ENCODE measurements at places on chromosomes 13 and 19.

DNA sequence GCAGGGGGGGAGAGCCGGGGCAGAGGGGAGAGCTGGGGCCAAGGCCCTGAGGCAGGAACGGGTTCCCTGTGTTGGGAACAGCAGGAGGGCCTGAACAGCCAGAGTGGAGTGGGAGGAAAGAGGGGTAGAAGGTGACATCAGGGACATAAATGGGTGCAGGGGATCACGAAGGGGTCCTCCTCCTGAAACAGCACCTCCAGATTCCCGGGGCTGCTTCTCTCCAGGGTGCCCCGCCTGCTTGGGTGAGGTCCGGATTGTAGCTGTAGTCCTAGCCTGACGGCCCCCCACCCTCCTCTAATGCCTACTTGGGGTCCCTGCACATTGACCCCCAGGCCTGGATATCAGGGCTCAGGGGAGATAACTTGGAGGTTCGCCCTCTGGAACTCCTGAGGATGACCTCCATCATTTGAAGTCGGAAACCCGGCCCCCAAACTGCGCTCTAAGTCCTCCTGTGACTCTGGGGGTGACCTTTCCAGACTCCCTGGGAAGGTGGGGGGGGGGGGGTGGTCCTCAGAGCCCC is 473 bp upstream of the SCN1B start:
- DNase-seq = no peak

GRCh38 chr19:48363500-48363809 is 285 bp downstream of the TMEM143 start:
- no peak for DNase-seq

DNA sequence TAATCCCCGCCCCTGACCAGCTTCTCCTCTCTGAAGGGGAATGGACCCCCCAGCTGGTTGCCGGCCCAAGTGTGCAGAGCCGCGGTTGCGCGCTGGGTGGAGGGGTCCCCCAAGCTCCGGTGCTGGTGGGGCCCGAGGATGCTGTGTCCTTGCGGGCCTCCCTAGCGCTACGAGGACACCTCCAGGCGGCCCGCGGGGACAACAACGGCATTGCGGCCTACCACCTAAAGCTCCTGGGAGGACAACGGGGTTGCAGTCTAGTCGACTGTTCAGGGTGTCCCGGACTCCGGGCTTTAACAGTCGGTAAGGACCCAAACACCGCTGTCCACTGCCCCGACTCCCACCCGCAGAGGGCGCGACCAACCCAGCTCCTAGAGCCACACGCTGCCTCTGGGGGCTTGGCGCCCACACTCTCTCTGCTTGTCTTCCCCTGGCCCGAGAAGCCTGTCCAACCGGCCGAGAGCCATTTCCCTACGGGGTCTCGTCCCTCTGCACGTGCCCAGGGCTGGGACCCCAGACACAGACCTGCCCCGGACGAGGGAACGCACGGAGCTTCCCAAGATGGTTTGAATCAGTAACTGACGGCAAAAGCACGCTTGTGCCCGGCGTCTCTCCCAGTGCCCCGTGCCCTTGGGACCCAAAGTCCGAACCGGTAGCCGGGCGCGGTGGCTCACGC is 927 bp upstream of the SDHAF1 start:
- no peak for DNase-seq

GRCh38 chr19:4764393-4764660 is 27.2 kb upstream of the FEM1A start:
- DNase-seq = no peak

- DNase-seq = no peak
Observed at GRCh38 chr19:43700395-43701000, 15.4 kb upstream of the IRGC start.

- DNase-seq = no peak
Observed at GRCh38 chr19:35090506-35091214, 25.0 kb upstream of the FXYD3 start.

DNA sequence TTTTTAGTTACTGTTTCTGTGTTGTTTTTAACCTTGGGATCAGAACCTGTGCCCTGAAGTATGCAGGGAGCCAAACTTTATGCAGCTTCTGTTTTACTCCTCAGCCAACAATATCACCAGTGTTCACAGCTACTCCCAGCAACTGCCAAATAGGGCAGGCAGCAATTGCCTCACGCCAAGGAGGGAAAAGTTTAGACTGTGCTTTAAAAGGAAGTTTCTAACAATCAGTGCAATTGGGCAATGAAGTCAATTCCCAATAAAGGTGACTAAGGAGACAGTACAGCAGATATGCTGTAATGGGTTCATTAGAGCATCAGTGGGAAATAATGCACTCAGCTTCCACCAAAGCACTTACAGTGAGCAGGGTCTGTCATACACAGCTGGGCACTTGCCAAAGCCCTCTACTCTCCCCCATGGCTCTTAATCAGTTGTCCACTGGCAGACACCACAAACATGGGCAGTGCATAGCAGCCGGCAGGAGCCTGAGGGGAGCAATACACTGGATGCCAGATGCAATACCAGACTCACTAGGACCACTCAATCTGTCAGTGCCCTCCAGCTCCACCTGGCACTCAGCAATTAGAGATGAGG is 19.3 kb downstream of the ENOX1 start:
- no peak for DNase-seq

DNA sequence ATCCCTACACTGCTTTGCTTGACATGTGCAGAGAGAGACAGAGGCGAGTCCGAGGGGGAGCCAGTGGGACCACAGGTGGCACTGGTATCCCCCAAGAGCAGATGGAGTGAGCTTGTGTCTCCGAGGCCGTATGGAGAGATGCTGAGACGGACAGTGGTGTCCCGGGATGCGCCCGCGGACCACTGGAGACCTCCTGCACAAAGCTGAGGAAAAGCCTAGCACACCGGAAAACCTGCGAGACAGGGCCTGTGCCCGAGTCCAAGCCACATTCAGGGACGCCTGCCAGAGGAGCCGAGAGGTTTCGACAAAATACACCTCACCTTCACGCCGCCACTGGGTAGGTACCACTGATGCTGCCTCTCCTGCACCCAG is 66.0 kb upstream of the ZNF527 start:
- DNase-seq = no peak

DNA sequence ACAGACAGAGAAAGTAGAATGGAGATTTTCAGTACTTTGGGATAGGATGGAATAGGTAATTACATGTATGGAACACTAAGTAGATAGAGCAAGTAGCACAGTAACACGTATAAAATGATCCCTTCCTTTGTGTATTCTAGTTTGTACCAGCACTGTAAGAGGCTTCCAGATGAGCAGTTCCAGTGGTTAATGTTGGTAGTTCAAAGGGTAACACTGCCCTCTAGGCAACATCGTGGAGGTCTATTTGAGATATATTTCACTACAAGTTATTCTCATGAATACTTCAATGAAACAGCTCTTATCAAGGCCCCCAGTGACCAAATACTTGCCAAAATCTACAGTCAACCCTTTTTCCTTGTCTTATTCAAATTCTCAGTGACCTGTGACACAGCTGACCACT is 13.5 kb upstream of the ZNF563 start:
- no peak for DNase-seq

- DNase-seq = peak; percentile 65
Observed at GRCh38 chr13:112968910-112969691, at the start of gene MCF2L. Gene MCF2L, plus strand, starts transcription at chr13:112969214. Its CDS starts 166 bp downstream, at chr13:112969380.

DNA sequence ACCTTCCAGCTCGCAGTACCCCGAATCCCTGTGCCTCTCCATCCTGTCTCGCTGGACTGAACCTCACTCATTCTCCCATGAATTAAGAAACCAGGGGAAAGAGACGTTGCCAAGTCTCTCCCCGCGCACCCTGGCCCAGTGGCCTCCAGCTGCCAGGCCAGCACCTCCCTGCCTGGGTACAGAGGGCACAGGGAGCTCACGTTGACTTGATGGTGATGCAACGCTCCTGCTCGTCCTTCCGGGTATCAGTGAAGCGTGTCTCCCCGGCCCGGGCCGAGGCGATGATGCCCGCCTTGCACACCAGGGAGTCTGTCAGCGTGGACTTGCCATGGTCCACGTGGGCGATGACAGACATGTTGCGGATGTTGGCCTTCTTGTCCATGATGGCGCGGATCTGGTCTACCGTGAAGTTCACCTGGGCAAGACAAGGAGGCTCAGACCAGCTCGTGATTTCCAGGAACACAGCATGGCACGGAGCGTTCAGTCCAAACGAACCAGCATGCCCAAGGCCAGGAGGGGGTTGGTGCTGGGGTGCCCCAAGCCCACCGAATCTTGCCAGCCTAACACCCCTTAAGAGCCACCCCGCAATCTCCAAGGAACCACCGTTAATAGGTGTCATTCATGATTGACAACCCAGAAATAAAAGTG is 1.2 kb downstream of the EEF2 start:
- no peak for DNase-seq

DNA sequence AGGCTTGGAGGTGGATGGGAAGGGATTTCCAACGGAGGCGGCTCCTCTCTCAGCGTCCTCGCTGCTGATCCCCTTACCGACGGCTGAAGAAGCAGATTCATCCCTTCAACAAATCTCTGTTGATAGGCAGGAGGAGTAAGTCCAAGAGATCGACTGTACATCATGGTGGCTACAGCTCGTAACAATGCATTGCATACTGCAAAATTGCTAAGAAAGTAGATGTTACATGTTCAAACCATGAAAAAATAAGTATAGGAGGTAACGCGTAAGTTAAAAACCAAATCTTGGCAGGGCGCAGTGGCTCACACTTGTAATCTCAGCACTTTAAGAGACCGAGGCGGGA is 468 bp upstream of the SLC39A3 start:
- no peak for DNase-seq

DNA sequence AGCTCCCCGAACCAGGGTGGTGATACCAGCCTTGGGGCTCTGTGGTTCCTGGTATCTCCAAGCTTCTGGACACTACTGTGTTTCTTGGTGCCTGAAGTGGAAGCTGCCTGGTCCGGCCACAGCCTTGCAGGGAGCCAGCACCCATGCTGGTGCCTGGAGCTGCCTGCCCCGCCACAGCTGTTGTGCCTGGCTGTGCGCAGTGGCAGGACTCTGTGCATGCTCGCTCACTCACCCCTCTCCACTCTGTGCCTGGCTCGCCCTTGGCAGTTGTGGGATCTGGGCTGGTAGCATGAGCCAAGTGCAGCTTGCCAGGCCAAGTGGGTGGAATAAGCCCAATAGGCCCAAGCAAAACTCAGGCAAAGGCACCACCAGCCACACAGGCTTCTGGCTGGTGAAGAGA is 1225.3 kb downstream of the SLITRK5 start:
- no peak for DNase-seq

- no peak for DNase-seq
Observed at GRCh38 chr19:51407511-51408131, 9.8 kb downstream of the SIGLEC10 start.

DNA sequence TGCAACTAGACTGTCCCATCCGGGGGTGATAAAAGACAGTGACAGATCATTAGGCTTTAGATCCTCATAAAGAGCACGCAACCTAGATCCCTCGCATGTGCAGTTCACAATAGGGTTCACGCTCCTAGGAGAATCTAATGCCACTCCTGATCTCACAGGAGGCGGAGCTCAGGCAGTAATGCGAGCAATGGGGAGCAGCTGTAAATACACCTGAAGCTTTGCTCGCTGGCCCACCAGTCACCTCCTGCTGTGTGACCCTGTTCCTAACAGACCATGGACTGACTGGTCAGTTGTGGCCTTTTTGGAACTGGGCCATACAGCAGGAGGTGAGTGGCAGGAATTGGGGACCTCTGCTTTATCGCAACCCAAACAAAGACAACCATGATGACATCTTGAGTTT is 173.2 kb downstream of the DLEU7 start:
- DNase-seq = no peak

- DNase-seq = no peak
Observed at GRCh38 chr13:64369121-64369520, 2861.0 kb downstream of the PCDH9 start.

GRCh38 chr13:28457521-28457920 is 37.4 kb downstream of the FLT1 start:
- no peak for DNase-seq

DNA sequence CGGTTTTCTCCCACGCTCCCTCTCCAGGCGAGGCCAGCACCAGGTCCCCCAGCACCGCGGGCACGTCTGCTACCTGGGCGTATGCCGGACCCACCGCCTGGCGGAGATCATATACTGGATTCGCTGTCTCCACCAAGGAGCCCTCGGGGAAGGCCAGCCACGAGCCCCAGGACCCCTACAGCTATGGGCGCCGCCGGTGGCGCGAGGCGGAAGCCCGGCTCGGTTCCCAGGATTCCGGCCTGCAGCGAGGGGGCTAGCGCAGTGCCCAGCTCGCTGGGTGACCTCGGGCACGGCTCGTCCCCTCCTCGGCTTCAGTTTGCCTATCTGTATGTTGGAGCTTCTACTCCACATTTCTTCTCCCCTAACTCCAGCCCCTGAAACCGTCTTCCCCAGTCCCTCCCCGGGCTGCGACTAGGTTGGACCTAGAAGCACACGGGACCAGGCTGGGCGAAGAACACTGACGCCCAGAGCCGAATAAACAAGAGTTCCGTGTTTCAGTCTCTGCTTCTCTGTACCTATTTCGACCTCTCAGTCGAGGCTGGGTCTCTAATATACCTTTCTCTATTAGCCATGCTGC is 749 bp upstream of the CPT1C start:
- DNase-seq = no peak

- DNase-seq = no peak
Observed at GRCh38 chr13:40648841-40649240, 17.6 kb downstream of the FOXO1 start.

- DNase-seq = no peak
Observed at GRCh38 chr13:99237981-99238662, 20.1 kb downstream of the GPR18 start.

GRCh38 chr13:39913928-39914327 is 258.5 kb downstream of the COG6 start:
- DNase-seq = no peak

DNA sequence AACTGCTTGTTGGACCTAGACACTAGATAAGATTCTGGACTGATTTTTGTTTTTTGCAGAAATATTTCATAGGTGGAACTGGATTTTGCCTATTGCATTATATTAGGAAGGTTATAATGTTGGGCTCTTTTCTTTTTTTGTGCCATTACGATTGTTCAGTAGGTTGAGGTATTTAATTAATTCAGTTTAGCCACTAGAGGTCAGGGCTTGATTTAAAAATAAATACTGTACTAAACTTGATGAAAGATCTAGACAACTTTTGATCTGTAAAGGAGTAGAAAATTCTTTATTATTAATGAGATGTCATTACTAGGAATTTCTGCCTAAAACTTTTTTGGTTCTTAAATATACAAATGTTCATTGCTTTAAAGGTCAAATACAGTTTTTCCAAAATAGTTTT is 15.2 kb upstream of the SUPT20H start:
- DNase-seq = no peak

DNA sequence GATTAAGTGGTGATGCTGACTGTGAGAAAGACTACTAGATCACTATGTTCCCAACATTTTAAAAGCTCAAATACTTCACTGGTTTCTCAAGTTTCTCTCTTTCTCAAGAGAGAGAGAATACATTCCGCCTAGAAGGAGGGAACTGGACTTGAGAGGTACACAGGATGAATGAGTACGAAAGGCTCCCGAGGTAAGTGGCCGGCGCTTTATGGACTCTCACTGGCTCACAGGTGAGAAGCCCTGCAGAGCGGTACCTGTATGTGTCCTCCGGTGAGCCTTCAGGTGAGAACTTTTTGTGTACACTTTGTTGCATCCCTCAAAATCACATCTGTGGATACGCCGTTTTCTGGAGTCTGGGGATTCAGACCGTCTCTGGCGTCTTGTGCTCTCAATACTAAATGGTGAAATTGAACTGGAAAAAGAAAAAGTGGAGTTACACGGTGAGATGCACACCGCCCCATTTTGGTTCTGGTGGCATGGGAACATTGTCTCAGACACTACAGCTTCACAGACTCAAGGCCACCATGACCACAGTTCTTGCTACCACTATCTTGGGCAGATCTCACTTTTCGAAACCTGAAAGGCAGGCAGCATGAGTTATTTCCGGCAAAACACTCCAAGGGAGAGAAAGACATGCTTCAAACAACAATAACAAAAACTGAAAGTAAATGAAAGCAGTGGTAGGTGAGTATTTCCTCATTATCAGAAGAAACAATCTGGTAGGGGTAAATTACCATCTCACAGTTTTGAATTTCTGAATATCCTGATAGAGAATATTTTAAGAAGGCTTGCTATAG is 418.9 kb downstream of the KLF12 start:
- no peak for DNase-seq

Data from NCI-H187 (cell line).